Stimulated activated CD4-positive, alpha-beta T cell treated with anti-CD3 and anti-CD28 coated beads, Interleukin-4, amount 100 ng/mL, for 1 hour (primary cell): ENCODE measurements at places on chromosomes 7 and 10.

DNA sequence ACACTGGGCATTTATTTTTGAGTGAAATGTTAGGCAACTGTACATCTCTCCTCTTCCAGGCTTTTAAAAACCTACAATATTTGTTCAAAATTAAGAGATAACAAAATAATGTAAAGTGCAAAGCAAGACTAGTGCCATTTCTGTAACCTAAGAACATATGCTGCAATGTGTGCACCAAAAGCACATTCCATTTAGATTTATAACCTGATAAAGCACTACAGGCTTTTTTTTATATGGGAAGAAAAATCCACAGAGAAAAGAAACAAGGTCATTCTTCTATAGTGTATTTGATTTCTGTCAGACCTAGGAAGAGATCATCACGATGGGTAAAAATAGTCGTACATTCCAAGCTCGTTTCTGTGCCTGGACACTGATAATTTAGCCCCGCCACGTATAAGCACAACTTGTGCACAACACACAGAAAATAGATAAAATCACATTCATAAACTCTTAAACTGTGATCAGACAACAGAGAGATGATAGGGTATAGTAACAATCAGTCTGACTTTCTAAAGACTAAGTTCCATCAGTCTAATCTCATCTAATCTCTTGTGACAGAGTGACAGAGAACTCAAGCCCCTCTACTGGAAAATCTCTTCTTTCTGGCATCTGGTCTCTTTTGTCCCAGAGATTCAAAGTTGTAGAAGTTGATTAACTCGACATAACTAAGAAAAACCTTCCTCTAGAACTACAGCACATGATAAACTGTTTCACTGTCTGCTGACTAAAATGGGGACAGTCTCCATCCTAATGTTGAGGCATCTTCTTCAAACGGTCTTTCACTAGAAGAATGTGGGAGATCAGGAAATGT lies 6.7 kb downstream of the LAMB1 start:
- DNase-seq: no peak

- no peak for DNase-seq
Observed at GRCh38 chr10:119509909-119510451, 32.5 kb downstream of the RGS10 start.

DNA sequence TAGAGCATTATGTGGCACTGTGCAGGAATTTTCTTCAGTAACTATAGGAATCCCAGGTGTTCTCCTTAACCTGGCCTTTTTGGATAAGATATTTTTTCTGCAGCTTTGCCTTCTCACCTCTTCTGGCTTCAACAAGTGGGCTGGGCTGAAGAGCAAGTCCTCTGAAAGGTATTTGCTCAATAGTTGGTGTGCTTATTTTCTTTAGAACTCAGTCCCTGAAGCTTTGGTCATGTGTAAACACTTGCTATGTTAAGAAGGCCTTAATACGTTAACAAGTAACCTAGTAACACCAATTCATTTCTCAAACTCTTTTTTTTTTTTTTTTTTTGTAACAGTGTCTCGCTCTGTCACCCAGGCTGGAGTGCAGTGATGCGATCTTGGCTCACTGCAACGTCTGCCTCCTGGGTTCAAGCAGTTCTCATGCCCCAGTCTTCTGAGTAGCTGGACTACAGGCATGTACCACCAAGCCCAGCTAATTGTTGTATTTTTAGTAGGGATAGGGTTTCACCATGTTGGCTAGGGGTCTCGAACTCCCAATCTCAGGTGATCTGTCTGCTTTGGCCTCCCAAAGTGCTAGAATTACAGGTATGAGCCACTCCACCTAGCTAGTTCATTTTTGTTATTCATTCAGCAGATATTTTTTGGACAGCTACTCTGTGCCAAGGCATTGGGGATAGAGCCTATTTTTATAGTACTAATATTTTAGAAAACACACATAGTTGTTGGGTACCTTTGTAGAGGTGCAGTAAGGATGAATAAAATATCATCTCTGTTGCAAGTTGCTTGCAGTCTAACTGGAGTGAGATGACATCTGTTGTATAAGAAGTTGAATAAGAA lies 164.6 kb downstream of the SND1 start:
- DNase-seq: no peak

DNA sequence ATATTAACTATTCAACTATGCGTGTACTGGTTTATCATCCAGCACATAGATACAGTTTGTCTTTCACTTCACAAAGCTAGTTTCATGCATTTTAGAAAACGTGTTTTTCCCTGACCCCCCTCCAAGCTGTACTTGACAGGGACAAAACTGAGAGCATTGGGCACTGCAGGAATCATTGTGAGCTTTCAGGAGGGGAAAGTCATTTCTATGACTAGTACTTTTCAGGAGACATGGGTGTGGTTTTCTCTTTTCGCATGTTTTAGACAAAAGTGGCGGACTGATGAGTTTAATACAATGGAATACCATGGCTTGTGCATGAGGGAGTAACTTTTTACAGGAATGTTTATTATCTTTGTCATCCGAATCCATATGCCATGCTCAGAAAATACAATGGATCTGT lies 42.7 kb downstream of the NRG3 start:
- DNase-seq: no peak

DNA sequence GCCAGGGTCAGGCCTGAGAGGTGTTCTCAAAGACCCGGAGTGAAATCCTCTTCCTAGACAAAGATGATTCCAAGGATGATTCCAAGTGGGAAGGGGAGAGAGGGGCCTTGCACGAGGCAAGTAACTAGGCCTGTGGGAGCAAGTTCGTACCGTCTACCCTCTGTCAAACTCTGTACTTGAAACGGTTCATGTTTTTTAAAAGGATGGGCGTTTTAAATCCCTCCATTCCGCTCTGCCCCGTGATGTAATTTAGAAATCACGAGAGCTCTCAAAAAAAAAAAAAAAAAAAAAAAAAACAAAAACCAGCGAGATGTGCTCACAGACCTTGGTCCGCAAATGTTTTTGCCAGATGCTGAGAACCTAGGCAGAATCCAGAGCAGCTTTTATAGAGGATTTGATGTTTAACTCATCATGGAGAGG lies 114.7 kb upstream of the CARD11 start:
- no peak for DNase-seq

DNA sequence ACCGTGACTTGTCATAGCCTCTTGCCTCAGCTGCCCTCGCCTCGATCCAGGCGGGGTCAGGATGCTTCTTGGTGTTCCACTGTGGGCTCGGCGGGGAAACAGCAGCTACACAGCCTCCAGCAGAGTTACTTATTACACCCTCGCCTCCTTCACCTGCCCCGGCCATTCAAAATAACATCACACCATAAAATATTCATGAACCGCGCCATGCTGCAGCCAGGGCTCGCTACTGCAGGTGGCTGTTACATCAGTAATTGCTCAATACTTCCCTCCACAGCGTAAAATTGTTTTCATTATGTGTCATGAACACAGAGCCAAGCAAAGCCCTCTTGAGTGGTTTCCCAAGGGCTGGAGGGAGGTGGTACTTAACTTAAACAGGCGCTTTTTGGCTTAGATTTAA lies 241.5 kb upstream of the SP8 start:
- no peak for DNase-seq

DNA sequence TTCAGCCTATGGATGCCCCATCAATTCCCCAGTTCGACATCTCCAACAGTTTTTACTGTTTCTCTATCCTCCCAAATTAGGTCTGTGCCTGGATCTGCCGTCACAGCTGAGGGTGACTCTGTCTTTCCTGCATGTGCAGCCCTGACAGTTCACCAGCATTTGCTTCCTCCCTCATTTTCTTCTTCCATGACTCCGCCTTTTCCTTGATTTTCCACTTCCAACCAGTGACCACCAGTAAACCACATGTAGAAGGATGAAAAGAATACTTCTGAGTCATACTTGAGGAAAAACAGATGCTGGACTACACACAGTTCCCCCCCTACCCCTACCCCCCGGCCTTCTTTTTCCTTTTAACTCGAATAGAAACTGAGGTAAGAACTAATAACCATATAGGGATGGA lies 311.8 kb upstream of the POM121L12 start:
- DNase-seq: no peak

GRCh38 chr7:119931230-119931824 lies 341.6 kb upstream of the KCND2 start:
- no peak for DNase-seq

GRCh38 chr10:74013004-74013403 lies 15.1 kb downstream of the VCL start:
- DNase-seq: no peak

DNA sequence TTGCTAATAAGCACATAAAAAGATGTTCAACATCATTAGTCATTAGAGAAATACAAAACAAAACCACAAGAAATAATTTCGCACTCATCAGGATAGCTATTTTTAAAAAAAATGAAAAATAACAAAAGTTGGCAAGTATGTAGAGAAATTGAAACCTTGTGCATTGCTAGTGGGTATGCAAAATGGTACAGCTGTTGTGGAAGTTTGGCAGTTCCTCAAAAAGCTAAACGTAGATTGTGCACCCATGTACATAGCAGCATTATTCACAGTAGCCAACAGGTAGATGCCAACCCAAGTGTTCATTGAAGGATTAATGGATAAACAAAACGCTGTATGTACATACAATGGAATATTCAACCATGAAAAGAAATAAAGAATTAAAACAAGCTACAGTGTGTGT lies 35.3 kb upstream of the STARD3NL start:
- DNase-seq: no peak

DNA sequence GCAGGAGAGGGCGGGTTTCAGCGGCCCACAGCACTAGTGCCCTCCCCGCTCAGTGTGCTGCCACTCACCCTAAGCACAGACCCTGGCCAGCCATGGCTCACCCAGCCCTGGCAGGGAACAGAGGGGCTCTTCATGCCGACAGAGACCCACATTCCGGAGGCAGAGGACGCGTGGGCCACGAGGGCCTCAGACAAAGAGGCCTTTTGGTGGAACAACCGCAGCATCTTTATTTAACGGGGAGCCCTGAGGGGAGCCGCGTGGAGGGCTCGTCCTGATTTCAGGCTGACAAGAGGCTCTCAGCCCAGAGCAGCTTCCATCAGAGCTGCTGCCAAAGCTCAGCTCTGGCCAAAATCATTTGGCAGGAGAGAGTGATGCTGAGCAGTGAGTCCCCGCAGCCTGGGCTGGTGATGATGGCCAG lies 127.8 kb downstream of the SH3PXD2A start:
- DNase-seq: no peak

GRCh38 chr10:112091703-112092102 lies 91.9 kb downstream of the GPAM start:
- no peak for DNase-seq

DNA sequence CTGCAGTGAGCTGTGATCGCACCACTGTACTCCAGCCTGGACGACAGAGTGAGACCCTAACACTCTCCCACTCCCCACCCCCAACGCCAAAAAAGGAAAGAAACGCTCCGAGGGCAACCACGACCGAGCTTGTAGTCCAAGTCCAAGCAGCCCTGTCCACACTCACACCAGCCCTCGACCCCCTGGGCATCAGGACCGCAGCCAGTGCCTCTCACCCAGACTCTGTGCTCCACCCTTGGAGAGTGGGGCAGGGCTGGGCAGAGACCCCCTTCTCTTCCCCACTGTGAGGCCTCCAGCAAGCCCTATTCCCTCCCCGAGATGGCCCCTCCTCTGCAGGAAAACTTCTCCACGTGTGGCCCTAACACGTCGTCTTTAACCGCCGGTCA lies 82.6 kb downstream of the FOXL3 start:
- DNase-seq: peak; percentile 0

- no peak for DNase-seq
Observed at GRCh38 chr10:3877211-3878000, 92.4 kb upstream of the KLF6 start.

DNA sequence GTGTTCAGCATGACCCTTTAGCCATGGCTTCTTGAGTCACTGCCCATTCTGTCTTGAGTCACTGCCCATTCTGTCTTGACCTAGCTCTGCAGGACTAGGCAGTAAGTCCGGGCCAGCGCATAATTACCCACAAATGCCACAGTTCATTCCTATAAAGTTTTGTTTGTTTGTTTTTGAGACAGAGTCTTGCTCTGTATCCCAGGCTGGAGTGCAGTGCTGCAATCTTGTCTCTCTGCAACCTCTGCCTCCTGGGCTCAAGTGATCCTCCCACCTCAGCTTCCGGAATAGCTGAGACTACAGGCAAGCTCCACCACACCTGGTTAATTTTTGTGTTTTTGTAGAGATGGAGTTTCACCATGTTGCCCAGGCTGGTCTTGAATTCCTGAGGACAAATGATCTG lies 32.7 kb upstream of the TARP start:
- no peak for DNase-seq
